ENCODE measurements at places on chromosomes 3 and 15. TPM values are rescaled to one million over a fixed set of nuclear protein-coding genes. Genes with fewer than 3 reads are reported as not detected.

GRCh38 chr3:9222956-9223639, 26.3 kb downstream of the SRGAP3 start:
- no peak for DNase-seq

Gene GOLGA6L4
- total RNA-seq = 1.1 TPM

- no peak for DNase-seq
Observed at GRCh38 chr15:51414256-51414860, 72.9 kb downstream of the GLDN start.

DNA sequence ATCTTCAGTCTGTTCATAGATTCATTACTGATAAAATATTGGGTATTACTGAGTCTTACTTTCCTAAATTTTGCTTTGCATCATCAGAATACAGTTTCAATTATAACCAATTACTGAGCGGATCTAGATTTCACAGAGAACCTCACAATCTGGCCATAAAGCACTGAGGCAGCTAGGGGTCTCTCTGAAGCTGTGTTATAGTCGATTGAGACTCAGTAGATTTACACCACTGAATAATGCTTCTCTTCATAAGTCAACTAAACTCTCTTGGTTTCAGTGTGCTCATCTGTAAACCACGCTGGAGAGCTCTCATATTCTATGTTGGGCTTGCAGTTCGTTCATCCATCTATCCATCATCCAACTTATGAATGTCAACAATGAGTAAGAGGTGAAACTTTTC, 180.6 kb downstream of the GREM1 start:
- DNase-seq = no peak

GRCh38 chr3:147422601-147423536, 13.7 kb downstream of the ZIC1 start:
- no peak for DNase-seq

DNA sequence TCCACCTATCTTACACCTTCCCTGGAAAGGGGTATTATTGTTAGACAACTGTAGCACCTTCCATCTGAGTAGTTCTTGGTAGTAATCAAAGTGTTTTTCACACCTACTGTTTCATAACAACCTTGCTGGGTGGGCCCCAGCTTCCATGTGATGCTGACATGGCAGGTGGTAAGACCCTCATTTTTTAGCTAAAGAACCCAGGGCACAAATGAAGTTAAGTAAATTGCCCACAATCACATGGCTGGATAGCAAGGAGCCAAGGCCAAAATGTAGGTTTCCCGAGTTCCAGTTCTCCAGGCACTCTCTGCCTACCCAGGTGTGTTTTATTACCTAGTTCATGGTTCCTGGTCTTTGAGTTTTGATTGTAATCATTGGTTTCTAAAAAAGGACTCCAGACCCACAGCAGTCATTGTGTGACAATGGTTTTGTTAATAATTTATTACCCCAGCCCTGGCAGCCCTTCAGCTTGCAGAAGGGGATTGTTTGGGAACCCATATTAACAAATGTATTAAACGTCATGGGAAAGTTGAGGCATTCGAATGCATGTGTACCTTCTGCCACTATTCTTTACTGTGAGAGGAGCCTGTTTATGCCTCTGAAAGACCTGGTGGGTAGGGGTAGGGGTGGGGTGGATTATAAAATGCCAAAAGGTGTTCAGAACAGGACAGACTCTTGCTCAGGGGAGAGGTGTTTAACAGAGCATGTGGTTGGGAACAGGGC, 222.2 kb upstream of the BHLHE40 start:
- DNase-seq = no peak

- no peak for DNase-seq
Observed at GRCh38 chr3:157123621-157124020, 36.3 kb downstream of the CCNL1 start.

DNA sequence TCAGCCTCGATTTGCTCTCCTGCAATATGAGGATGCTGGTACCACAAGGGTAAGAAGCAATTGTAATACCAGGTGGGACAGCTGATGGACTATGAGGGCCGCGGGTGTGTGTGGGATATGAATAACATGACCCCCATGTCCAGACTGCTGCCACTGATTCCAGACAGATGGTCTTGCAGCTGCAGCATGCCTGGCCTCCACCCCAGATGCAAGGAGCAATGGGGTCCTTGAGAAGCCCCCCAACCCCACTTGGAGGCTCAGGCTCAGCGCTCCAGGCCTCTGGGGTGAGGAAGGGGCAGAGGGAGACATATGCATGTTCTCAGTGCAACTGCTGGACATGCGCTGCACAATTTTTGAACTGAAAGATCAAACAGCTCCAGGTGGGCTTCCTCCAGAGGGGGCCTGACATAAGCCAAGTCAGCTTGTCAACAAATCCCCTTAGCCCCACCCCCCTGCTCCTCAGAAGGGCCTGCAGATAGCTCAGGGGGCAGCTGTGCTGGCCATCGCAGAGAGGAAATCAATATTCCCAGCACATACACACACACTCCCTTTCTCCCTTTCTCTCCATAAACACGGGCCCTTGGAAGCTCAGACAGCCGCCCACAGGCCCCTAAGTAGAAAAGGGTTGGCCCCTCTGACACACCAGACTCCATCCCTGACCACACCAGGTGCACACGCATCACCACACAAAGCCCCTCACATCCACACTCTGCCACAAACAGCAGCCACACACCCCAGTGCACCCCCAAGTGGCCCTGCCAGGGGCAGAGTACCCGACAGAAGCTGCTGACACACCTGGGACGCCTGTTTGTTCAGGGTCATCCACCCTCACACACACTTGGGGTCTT, 107.0 kb downstream of the IQSEC1 start:
- DNase-seq = no peak

- no peak for DNase-seq
Observed at GRCh38 chr3:28132941-28133340, 108.5 kb upstream of the CMC1 start.
